HepG2 (cell line): ENCODE measurements at places on chromosomes 5 and 9. TPM values are rescaled to one million over a fixed set of nuclear protein-coding genes. Genes with fewer than 3 reads are reported as not detected.

TLR4 gene
- total RNA-seq = 0.22 and 0.34 TPM in 2 replicates

SOWAHA gene
- 1.9 and 2.0 TPM in 2 replicates for total RNA-seq

CYLC2 gene
- not detected in 2 replicates for total RNA-seq

INSYN2B gene
- total RNA-seq = not detected in 2 replicates

SPATA31C1 gene
- total RNA-seq = not detected in 2 replicates
